Fibroblast of lung (primary cell): ENCODE measurements at places on chromosomes 2 and 18. TPM values are rescaled to one million over a fixed set of nuclear protein-coding genes. Genes with fewer than 3 reads are reported as not detected.
A peak's percentile ranks its signal among the peaks of the same experiment; 100 is the strongest.

DNA sequence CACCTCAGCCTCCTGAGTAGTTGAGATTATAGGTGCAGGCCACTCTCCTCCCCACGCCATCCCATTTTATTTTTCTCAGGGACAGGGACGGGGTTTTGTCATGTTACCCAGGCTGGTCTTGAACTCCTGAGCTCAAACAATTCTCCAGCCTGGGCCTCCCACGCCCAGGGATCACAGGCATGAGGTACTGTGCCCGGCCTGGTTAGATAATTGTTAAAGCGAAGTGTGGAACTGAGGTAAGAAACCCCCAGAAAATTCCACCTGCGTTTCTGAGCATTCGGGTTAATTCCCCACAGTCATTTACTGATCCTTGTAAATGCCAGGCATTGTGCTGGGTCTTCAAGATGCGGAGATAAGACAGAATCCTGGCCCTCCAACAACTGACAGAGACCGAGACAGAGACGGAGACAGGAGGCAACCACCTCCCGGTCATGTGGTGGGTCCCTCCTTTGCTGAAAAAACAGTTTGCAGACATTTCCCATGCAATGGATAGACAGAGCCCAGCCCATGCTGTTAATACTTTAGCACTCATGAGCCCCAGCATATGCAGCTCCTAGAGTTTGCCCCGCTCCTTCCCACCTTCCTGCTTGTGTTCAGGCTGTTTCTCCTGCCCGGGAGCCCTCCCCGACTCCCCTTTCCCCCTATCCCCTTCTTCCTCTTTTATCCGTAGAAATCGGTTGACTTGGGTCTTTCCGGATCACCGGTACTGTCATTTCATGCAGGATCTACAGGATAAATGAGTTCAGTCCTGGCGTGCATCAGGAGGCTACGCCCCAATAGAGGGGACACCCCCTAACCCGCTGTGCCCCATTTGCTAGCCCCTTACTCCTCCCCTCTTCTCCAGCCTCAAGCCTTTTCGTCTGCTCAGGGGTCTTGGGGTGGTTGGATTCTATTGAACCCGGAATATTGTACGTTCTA is 1.6 kb upstream of the RHOB start:
- DNase-seq = no peak

DNA sequence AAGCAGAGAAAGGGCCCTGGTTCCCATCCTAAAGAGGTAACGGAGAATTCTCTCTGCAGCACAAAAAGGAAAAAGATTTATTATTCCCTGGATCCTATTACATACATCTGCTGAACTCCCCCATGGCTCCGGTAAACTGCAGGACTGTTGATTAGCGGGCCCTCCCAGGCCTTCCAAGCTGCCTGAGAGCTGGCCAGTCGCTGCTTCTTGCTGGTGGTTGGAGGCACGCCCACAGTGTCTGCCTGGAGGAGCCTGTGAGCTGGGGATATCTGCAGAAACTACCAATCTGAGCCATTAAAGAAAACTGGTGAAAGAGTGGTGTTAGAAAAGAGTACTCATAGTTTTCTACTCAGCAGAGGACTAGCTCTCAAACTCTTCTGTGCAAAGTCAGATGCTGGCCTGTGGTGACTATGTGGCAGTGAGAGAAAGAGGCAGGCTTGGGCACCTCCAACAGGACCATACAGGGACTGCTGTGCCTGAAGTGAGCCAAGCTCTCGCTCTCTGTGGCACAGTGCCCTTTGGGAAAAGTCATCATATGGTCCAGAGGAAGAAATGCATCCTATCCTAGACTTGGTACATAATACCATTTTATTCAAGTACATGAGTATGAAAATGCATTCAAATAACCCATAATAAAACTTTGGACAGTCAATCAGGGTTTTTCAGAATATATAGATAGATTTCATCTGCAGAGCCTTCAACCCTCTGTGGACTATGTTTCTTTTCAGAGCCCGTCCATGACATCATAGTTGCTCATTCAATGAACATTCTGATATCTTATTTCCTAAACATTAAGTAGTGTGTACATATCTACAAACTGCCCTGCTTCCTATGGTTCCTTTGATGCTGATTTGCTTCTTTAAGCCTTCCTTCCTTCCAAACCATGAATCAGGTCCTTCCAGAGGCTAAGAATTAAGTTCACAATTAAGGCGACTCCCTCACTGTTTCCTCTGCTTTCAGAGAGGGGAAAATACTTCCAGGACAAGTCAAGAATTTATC is 242.0 kb upstream of the LYPD1 start:
- DNase-seq = peak; percentile 58

- peak; percentile 52 for DNase-seq
Observed at GRCh38 chr2:57881998-57882888, 164.4 kb upstream of the VRK2 start.

Gene DUSP19
- 5.1 and 7.4 TPM in 2 replicates for total RNA-seq

Gene IL1RL1
- total RNA-seq = 0.50 and 4.6 TPM in 2 replicates

- no peak for DNase-seq
Observed at GRCh38 chr2:152693033-152693432, 24.2 kb downstream of the PRPF40A start.

DNA sequence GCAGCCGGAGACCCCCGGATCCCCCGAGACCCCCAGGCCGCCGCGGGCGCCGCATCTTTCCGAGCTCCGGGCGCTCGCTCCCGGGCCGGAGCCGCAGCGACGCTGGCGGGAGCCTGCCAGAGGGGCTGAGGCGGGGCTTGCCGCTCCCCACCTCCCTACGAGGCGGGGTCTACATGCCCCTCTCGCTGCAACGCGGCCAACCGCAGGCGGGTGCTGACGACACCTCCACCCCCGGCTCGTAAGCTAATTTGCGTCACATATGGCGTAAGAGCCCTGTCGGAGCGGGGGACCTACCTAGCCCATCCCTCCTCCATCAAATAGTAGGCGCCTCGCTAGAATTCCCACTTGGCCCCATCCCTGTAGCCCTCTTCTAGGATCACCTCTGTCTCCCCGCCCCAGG is at the start of gene PTPRN:
Gene PTPRN, minus strand, starts transcription at position 124 of the 400 bp plus-strand sequence. Its CDS starts 69 bp downstream, at position 55.
- peak; percentile 87 for DNase-seq

Gene UGT1A10
- total RNA-seq = not detected in 2 replicates

DNA sequence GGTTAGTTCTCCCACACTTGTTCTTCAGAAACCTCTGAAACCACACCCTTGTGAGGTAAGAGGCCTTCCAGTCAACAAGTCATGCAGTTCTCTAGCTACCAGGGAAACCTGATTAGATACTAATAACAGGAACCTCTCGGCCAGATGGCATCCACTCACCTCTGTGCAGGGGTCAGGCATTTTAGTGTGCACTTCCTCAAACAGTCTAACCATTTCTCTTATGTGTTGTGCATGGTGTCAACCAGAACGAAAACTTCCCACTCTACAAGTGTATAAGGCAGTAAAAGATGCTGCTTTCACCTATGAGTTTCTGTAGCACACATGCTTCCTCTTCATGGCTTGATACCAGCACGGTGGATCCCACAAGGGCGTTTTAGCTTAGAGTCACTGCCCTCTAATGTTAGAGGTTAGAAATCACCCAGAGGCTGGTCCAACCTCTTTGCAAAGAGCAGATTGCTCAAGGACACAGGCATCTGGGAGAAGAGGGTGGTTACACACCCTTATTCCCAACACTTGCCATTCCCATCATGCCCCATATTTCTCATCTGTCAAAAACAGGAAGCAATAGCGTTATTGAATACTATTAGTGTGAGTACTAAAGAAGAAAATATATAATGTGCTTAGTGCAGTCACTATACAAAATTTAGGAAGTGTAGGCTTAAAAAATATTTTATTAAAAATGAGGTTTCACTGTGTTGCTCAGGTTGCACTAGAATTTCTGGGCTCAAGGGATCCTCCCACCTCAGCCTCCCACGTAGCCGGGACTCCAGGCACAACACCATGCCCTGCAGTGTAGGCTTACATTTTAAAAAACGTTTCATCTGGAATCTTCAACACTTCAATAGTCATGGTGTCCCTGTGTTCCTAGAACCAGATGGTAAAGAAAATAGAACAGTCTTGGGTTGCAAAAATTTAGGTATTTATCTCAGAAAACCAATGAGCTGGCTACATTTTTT is 34.5 kb upstream of the RAB31 start:
- peak; percentile 83 for DNase-seq

DNA sequence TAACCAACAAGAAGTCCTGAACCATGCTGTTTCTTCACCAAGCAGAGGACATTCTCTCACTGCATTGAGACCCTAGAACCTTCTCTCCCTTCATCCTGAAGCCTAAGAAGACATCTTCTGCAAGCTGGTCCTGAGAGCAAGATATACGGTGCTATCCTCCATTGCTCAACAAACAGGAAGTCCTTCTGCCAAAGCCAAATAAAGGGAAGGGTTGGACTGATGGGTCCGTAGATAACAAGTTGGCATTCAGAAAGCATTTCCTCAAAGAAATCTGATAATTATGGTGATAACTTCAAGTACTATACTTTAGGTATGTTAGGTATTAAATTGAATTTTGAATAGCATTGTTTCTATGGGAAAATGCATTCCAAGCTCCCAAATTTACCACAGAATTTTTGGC is 23.3 kb downstream of the GRB14 start:
- no peak for DNase-seq

DNA sequence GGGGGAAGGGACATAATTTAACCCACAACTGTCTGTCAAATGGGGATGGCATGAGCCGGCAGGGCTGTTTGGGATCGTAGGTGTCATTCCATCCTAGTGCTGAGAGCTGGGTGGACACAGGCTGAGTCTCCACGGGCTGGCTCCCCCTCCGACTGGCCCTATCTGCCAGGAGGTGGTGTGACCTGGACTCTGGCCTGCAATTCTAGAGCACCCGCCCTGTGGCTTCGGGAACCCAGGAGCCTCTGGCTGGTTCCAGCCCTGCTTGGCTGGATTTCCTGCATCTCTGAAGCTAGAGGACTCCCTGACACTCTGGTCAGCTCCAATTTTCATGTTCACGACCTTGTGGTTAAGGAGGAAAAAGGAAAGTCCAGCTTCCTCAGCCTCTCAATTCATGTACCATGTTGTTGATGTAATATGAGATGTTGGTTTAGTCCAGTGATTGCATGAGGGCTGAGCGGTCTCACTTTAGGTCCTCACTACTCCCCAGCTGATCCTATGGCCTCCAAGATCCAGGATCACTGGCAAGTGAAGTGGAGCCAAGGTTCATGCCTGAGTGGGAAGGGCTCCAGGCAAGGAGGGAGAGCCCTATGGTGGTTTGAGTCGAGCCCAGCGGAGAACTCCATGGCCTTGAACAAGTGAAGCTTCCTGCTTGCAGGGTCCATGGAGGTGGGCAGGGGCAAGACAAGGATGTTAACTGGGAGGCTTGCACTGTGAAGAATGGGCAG is 169.1 kb downstream of the NDUFA10 start:
- no peak for DNase-seq

DNA sequence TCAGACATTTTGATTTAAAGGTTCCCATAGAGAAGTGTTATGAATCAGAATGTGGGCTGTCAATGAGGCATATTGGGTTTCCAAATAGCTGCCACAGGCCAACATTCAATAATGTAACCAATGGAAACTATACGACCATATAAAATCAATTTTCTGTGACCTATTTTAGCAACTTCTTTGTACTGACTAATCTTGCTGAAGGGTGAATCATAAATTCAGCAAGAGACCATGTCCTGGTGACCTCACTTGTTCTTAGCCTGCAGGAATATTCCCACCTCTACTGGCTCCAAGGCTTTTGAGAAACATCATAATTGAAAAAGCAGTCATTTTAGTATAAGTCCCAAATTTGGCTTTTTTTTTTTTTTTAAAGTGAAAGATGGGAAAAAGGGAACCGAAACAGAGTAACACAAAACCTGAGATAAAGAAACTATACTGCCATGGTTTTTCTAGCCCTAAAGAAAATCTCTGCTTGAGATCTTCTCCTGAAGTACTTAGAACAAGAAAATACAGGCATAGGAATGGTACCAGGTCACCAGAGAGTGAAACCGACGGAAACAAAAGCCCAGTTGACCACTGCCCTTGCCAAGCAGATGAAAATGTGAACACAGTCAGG is 32.1 kb downstream of the PLEKHM3 start:
- peak; percentile 33 for DNase-seq

Gene TCF23
- total RNA-seq = under 0.01 TPM in 1 of 2 replicates, not detected in the other

DNA sequence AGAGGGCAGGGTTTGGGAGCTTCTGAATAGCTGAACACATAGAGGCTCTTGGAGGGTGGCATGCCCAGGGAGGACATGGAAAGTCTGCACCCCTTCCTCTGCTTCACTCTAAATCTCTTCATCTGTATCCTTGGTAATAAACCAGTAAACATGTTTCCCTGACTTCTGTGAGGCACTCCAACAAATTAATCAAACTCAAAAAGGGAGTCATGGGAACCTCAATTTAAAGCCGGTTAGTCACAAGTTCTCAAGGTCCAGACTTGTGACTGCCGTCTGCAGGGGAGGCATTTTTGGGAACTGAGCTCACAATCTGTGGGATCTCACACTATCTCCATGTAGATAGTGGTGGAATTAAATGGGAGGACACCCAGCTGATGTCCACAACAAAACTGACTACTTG is 33.1 kb upstream of the STON1 start:
- DNase-seq = peak; percentile 96

GRCh38 chr2:27798948-27799645 is 27.6 kb downstream of the MRPL33 start:
- peak; percentile 100 for DNase-seq

DNA sequence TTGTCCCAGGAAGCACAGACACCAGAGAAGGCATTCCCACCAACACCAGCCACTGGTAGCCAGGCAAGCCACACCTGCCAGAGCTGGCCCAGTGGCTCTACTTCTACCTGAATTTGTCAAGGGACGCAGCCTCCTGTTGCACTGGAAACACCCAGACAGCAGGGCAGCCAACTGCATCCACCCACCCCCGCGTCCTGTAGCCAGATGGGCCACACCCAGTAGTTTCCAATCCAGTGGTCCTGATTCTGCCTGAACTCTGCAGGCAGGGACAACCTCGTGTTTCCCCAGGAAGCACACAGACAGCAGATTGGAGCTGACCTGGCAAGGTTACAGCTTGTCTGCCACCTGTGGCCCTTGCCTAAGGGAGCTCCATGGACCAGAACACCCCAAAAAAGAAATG is 18.2 kb downstream of the PFN4 start:
- DNase-seq = no peak

GRCh38 chr18:70172225-70172624 is 33.3 kb downstream of the RTTN start:
- no peak for DNase-seq

DNA sequence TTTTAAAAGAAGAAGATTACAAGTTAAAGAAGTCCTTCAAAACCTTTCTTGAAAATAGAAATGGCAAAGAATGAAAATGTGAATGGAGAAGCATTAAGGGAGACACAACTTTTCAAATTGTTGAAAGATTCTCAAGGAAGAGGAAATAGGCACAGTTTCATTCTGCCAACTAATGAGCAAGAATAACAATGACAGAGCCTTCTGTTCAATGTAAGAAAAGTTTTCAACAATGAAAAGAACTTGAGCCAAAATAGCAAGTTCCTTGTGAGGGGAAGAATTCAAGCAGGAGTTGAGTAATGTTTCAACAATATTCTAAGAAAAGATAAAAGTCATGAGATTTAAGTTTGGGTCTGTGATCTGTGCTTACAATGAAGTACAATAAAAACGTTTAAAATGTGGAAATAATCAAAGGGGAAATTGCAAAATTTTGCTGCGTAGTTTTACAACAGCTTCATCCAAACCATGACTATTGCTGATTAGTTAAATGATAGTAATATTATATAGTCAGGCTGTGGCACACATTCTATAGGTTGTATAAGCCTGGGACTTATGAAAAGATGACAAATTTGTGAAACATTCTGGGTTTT is 122.6 kb downstream of the METTL4 start:
- DNase-seq = no peak
